ENCODE measurements at places on chromosomes 7 and 10.

DNA sequence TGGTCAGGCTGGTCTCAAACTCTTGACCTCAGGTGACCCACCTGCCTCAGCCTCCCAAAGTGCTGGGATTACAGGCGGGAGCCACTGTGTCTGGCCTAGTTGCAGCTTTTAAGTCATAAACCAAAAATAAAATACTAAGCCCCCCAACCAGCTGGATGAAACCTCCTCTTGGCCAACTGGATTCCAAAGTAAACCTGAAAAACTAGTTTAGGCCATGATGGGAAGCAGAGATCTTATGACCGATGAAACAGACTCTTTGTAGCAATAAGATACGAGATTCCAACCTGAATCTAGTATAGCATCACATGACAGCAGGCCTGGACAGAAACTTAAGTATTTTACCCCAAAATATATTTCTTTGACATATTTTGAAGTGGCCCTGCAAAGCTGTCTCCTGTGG is 9.1 kb upstream of the MCM10 start:
- DNase-seq: no peak

GRCh38 chr7:137269240-137269639 is 74.3 kb downstream of the PTN start:
- no peak for DNase-seq

- no peak for DNase-seq
Observed at GRCh38 chr10:94623572-94623971, 60.0 kb upstream of the CYP2C18 start.

- no peak for DNase-seq
Observed at GRCh38 chr10:100232101-100232500, 2.7 kb upstream of the CHUK start.

DNA sequence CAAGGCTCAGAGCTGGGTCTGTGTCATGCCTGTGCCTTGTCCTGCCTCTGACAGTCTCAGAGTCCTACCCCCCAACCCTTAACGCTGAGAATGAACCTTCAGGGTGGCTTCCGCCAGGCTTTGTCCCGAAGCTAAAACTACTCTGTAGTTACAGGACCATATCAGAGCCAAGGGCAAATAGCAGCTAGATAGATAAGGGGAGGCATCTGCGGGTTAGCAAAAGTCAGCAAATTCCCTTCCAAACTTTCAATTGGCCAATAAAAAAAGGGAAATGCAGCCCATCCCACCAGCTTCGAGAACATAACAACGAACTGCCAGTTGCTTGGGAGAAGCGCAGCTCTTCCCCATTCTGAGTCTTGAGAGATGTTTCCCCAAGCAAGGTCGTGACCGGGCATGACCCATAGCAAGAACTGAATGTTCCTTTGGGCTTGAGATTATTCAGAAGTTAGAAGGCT is 17.7 kb downstream of the CCL24 start:
- DNase-seq: no peak
